ENCODE measurements at places on chromosomes 13 and 19. TPM values are rescaled to one million over a fixed set of nuclear protein-coding genes. Genes with fewer than 3 reads are reported as not detected.

Gene ZNF345
- 3.2 TPM for polyA plus RNA-seq

Gene ZNF536
- polyA plus RNA-seq = 0.11 TPM

Gene ZNF14
- 3.2 TPM for polyA plus RNA-seq

Gene SYNE4
- polyA plus RNA-seq = 0.11 TPM
